ENCODE measurements at places on chromosomes 12 and 14. TPM values are rescaled to one million over a fixed set of nuclear protein-coding genes. Genes with fewer than 3 reads are reported as not detected.
A peak's percentile ranks its signal among the peaks of the same experiment; 100 is the strongest.

The KRT73 gene
- total RNA-seq: 0.77 TPM

- H3K4me3 ChIP-seq: no peak overlapping the region
- H3K4me1 ChIP-seq: peaks cover 15% of the 10 kb centered on the region
- peaks cover 2% of the 10 kb centered on the region for H3K27me3 ChIP-seq
- H3K36me3 ChIP-seq: no peaks in the 10 kb centered on the region
These were observed 637.9 kb downstream of the MED13L start for GRCh38 chr12:115639648-115640012.

The TMEM233 gene
- total RNA-seq: 7.2 TPM

DNA sequence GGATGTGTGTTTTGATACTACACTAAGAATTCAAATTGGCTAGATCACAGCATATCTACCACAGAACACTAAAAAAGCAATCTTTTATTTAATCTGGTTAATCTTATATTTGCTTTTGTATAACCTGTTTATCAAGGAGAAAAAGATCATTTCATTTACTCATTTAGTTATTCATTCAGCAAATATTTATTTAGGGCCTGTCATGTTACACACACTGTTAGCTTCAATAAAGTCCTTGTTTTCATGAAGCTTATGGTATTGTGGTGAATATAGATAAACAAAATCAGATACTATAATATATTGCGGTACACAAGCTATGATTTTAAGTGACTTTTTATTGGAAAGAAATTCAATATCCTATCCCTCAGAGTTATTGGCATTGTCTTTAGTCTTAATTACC, 350.8 kb downstream of the LRFN5 start:
- no peak for DNase-seq
- H3K27me3 ChIP-seq: no peaks in the 10 kb centered on the region
- H3K4me1 ChIP-seq: no peaks in the 10 kb centered on the region
- no peak overlapping the region for H3K4me3 ChIP-seq
- H3K27ac ChIP-seq: no peak overlapping the region
- no peaks in the 10 kb centered on the region for H3K36me3 ChIP-seq

- H3K4me3 ChIP-seq: peak overlapping the region; percentile 96
- peaks cover 7% of the 10 kb centered on the region for H3K27me3 ChIP-seq
- peak; percentile 13 for DNase-seq
- H3K4me1 ChIP-seq: peaks cover 38% of the 10 kb centered on the region
- H3K27ac ChIP-seq: peak overlapping the region; percentile 71
- H3K36me3 ChIP-seq: peaks cover 4% of the 10 kb centered on the region
These were observed 717 bp downstream of the PKP2 start for GRCh38 chr12:32895688-32896431.

The TMPRSS12 gene
- not detected for total RNA-seq

- DNase-seq: no peak
- H3K27ac ChIP-seq: no peak overlapping the region
- H3K27me3 ChIP-seq: peaks cover 4% of the 10 kb centered on the region
- no peak overlapping the region for H3K4me3 ChIP-seq
These were observed 4.1 kb downstream of the CLMN start for GRCh38 chr14:95315579-95315978.

- DNase-seq: peak; percentile 75
- H3K27me3 ChIP-seq: peaks cover 3% of the 10 kb centered on the region
- peaks cover 4% of the 10 kb centered on the region for H3K4me1 ChIP-seq
- no peak overlapping the region for H3K27ac ChIP-seq
- no peaks in the 10 kb centered on the region for H3K36me3 ChIP-seq
These were observed 43.3 kb upstream of the DHRS4 start for GRCh38 chr14:23910101-23910875.

DNA sequence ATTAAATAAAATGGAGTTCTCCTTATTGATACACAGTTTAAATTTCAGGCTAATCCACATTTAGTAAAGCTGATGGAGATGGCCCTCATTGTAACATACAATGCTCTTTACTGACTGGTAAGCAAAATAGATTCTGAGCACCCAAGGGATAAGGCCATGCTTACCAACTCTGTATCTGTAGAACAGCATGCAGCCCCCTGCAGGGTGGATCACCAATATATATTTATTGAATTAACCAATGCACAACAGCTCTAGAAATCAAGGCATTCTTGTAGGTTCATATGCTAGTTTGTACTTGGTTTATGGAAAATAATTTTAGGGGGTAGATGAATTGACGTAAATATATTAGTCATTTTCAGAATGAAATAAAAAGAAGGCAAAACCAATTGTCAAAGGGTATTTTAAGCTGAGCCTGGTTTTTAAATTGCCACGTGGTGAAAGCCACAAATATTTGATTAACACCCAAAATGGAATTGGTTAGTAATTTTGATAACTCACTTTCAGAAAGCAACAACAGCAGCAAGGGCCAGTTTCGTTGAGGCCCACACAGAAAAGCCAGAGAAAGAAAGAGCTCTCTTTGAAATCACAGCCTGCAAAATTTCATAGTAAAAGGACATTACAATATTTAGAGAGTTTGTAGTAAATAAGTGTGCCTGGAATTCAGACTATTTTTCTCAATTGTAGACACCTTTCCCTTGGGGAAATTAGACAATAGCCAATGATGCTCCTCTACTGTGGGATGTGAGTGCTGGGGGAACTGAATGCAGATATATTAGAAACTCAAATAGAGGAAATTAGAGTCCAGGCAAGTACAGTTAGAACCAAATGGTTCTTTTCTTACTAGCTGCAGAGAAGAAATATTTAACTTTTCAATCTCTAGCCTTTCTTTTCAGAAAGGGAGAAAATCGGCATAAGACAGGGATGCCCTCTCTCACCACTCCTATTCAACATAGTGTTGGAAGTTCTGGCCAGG, 216.2 kb upstream of the ABCD2 start:
- H3K4me1 ChIP-seq: peaks cover 13% of the 10 kb centered on the region
- DNase-seq: no peak
- H3K27me3 ChIP-seq: peaks cover 2% of the 10 kb centered on the region
- peak overlapping the region; percentile 86 for H3K27ac ChIP-seq
- no peaks in the 10 kb centered on the region for H3K36me3 ChIP-seq

DNA sequence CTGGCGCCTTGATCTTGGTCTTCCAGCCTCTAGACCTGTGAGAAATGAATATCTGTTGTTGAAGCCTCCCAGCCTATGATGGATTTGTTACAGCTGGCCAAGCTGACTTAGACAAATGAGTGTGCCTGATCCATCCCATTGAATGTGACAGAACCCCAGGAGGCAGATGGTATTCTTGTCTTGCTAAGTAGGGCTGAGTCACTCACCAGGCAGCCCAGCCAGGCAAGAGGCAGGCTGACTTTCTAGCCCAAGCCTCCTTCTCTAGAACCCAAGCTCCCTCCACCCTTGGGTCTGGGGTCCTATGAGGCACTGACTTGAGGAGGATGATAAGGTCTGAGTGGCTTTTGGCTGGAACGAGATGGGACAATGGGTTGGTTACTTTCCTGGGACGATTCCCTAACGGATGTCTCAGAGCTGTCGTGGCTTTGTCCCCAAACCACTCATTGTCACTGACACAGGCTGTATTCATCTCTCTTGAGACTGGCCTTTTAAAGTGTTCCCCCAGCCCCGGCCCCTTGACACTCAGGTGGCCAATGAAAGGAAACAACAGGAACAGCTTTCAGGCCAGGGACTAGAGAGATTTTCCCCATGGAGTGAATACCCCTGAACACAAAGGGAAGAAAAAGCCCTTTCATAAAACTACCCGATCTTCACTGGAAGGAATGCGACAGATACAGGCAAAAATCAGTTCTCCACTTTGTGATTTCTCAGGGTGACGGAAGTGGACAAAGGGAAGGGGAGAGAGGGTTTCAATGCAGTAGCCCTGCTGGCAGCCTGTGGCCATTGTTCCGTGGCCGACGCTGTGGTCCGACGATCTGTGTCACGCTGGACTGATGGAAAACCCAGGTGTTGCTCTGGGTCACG, 264.2 kb downstream of the AACS start:
- H3K36me3 ChIP-seq: no peaks in the 10 kb centered on the region
- no peaks in the 10 kb centered on the region for H3K4me1 ChIP-seq
- no peak for DNase-seq
- H3K4me3 ChIP-seq: no peak overlapping the region

DNA sequence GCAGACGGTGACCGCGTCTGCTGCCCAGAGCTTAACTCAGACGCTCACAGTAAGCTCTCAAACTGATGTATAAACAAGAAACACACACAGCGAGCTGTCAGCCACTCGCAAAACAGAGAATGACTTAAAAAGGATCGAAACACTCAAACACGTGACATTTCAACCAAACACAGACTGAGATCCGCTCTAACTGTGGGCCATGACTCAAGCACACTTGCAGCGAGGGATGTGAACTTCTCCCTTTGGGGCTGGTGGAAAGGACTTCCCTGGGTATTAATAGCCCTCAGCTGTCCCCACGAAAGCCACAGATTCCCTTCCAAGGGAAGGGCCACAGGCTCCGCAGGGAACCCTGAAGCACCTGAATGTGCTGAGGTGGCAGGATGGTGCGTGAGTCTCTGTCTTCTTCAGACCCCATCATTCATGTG, 29.1 kb downstream of the CCDC88C start:
- no peaks in the 10 kb centered on the region for H3K36me3 ChIP-seq
- no peak for DNase-seq
- H3K27ac ChIP-seq: no peak overlapping the region
- no peak overlapping the region for H3K4me3 ChIP-seq

Data from endothelial cell (in vitro differentiated cells).